ENCODE measurements at places on chromosomes 2 and 18. TPM values are rescaled to one million over a fixed set of nuclear protein-coding genes. Genes with fewer than 3 reads are reported as not detected.
A peak's percentile ranks its signal among the peaks of the same experiment; 100 is the strongest.

DNA sequence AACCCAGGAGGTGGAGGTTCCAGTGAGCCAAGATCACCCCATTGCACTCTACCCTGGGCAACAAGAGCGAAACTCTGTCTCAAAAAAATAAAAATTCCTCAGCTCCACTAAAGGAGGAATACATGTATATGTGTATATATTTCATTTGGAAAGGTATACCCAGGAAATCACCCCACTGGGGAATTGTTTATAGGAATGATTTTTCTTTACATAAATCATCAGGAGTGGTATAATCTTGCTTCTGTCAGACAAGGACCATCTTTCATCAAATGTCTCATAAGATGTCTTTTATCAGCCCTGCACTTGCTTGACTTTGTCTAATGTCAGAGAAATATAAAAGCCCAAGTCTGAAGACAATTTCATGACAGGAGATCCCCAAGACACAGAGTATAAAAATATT, 709.1 kb downstream of the LRRTM4 start:
- no peak for DNase-seq

- no peak for DNase-seq
These were observed 280.1 kb downstream of the NEDD4L start for GRCh38 chr18:58323866-58324762.

DNA sequence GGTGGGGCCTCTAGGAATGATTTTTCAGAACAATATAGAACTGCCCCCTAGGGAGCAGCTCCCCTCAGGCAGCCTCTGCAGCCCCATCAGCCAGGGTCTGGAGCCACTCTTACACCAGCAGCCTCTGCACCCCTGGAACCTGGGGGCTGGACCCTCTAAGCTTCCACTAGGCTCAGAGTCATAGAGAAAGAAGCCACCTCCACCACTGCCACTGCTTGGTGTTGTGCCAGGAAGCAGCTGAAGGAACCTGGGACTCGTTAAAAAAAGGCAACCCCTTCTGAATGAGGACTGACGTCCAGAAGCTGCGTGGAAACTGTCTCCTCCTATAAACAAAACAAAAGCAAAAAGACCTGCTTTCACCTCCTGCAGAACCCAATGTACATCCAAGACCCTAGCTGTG, 98.1 kb upstream of the HS6ST1 start:
- no peak for DNase-seq

The AQP12B gene
- not detected for total RNA-seq

GRCh38 chr2:46471697-46472096, 7.7 kb upstream of the TMEM247 start:
- no peak for DNase-seq

DNA sequence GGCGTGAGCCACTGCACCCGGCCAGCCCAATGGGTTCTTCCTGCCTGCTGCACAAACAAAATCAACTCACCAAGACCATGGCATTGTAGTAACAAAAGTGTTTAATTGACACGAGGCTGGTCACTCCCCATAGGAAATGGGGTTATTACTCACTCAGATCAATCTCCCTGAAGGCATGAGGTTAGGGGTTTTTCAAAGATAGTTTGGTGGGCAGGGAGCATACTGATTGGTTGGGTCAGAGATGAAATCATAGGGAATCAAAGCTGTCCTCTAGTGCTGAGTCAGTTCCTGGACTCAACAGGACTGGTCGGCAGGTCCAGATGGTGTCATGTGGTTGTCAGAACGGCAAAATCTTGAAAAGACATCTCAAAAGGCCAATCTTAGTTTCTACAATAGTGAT, 122.1 kb downstream of the TMEM17 start:
- peak; percentile 27 for DNase-seq

The CNDP1 gene
- 0.31 TPM for total RNA-seq

The MC5R gene
- 0.26 TPM for total RNA-seq

GRCh38 chr2:231433990-231434389, 30.3 kb downstream of the NCL start:
- DNase-seq, result no peak

The SCN7A gene
- 0.36 TPM for total RNA-seq

DNA sequence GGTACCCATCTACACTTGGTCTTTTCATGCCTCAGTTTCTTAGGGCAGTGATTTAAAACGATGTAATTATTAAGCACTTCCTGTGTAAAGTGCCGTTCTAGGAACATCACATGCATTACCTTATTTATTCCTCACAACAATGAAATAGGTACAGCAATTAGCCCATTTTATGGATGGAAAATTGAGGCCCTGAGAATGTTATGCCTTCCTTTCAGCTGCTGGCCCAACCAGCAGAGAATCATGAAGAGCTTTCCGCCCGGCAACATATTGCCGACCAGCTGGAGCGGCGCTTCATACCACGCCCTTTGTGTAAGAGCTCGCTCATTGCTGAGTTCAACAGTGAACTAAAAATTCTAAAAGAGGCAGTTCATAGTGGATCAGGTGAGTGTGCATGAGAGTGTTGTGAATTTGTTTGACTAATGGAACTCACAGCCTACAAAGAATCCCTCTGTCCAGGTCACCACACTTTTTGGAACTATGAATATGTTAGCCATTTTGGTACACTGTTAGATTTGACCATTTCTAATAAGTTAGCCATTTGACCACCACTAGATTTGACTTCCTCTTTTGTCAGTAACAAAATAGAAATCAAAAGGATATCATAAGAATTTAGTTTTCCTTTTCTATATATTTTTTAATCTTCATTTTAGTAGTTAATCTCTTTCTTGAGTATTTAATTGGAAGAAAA, 25.6 kb upstream of the RPE start:
- no peak for DNase-seq

GRCh38 chr2:84649487-84650142, 133.3 kb downstream of the DNAH6 start:
- DNase-seq, result no peak

The ANKRD30B gene
- total RNA-seq, result not detected

DNA sequence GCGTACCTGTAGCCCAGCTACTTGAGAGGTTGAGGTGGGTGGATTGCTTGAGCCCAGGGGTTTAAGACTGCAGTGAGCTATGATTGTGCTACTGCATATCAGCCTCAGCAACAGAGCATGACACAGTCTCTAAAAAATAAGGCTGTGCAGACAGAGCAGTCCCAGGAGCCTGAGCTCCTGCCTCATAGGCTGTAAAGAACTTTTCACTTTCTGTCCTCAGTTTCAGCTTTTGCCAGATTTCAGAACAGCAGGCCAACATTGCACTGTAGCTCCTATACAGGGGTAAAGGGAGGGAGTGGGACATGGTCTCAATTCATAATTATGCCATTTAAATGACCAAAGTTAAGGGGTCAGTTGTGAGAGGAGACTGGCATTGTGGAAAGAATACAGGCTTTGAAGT, 150.6 kb downstream of the GALNT1 start:
- DNase-seq, result no peak
